ENCODE measurements at places on chromosomes 13 and 19.

DNA sequence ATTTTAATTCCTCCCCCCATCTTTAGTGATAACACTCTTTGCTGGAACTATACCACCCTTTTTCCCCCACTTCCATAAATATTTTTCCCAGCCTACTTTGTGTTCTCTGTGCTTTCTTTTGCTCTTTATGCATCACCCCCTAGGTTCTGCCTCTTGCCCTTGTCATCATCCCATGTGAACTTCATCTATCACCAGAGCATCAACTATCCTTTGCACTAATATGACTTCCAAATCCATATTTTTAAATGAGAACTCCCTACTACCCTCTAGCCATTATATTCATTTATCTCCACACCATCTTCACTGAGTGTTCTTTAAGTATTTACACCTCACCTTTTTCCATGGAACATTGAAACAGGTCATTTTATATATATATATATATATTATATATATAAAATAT is 452.7 kb downstream of the FOXO1 start:
- no peak for DNase-seq

DNA sequence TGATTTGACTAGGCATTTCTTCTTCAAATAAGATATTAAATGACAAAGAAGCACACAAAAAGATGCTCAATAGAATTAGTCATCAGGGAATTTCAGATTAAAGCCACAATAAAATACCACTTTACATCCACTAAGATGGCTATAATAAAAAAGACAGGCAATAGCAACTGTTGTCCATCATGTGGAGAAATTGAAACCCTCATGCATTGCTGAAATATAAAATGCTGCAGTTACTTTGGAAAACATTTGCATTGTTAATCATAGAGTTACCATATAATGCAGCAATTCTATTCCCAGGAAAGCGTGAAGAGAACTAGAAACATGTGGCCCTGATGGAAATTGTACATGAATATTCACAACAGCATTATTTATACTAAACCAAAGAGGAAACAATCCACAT is 605.5 kb upstream of the SLITRK1 start:
- DNase-seq: no peak

DNA sequence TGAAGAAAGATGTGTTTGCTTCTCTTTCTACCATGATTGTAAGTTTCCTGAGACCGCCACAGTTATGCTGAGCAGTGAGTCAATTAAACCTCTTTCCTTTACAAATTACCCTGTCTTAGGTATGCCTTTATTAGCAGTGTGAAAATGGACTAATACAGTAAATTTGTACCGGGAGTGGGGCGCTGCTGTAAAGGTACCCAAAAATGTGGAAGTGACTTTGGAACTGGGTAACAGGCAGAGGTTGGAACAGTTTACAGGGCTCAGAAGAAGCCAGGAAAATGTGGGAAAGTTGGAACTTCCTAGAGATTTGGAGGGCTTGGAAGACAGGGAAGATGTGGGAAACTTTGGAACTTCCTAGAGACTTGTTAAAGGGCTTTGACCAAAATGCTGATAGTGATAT is 9.2 kb upstream of the PDS5B start:
- no peak for DNase-seq

DNA sequence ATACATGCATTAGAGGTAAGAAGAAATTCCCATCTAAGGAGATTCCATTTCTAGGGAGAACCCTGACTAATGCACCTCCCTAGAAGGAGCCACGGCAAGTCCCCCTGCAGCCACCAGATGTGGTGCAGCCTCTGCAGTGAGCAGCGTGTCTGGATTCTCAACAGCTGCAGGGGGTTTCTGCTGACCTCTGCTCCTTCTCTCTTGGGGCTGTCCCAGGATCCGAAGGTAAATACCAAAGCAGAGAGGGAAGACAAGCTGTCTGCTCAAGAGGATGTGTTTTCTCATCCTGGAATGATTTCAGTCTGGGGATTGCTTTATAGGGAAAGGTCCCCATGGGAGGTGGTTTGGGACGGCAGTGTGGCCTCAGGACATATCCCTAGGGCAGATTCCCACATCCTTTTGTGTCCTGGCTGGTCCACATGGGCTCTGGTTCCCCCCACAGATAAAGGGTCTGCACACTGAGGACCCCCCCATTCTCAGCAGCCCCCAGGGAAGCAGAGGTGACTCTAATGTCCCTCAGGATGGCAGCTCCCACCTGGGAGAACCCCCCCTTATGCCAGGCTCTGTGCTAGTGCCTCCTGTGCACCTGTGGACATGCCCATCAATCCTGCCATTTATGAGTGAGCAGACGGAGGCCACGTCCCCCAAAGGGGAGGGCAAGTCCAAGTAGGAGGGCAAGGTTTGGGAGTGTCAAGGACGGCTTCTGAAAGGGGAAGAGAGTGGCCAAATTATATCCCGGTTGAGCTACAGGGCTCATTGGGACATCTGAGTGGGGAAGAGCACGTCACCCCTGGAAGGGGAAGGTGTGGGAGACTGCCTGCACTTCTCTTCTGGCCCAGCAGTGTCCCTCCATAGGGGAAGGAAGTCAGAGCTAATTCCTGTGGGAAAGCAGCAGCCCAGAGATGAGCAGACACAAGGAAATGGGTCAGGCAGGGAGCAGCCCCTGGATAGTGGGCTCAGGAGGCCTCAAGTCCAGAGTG is 10.2 kb upstream of the OR10H5 start:
- no peak for DNase-seq

DNA sequence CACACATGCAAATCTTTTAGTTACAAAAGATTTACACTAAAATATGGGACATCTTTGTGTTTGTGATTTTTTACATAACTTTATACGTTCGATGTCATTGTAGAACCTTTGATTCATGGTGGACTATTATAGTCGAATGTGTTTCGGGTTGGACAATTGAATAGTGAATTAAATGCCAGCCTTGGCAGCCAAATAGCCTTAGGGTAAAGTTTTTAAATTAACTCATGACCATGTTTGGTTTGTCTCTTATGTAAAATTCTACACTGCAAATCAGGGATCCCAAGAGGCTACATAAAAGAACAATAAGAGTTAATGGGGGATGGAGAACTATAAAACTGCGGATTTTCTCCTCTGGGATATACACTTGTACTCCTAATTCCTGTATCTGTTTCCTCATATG is 1735.6 kb upstream of the SPRY2 start:
- DNase-seq: no peak

DNA sequence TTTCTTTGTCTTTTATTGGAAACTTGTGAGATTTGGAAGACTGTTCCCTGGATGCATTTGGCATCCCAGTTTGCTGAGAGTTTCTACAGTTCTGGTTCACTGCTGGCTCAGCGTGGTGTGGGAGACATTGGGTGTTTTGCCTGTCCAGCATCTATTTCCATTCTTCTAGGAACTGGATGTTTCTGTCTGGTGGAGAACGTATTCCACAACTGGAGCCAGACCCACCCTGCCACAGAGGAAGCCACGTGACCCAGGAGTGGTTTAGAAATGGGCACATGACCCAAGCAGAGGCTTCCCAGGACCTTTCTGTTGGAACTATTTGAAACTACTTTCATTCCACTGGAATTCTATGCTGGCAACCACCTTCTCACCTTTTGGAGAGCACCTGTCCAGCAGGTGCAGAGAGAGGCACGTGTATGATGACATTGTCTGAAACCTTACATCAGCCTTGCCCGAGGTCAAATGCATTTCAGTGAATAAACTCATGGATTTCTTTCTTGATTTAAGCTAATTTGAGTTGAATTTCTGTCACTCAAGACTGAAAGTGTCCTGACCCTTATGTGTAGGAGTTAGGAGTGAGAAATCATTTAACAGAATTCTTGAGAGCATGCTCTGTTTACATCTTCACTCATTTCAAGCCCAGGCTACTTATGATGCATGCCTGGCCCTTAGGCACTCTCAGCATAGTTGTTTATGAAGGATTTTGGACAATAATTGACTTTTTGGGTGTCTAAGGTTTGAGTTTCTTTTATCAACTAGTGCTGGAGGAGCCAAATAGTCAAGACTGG is 121.8 kb downstream of the AKAP11 start:
- no peak for DNase-seq

DNA sequence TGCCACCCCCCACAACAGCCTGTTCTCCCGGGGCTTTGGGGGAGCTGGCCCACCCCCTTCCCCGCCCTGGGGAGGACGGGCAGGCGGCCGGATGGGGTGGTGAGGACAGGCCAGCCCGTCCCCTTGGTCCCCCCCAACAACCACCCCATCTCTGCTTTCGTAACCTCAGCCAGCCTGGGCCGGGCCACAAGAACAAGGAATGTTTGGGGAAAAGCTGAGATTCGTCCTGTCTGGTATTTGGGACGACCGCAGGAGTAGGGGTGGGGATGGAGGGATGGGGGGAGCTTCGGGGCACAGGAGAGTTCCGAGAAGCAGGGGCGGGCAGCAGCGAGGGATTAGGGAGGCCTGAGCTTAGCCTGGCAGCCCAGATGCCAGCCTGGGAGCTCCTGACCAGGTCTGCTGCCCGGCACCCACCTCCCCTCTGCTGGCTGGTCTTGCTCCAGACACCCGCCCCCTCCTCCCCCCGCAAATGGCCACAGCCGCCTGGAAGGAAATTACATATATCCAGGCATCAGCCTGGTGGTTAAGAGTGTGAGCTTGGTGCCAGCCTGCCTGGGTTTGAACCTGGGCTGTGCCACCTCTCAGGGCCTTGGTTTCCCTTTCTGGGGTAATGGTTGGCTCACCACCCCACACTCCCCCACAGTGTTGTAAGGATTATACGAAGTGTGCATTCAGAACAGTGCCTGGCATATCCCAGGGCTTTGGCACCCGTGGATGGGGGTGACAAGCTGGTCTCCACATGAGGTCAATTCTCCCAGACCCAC is at the start of gene PODNL1:
PODNL1 (minus strand) TSS at position 117 of the 764 bp plus-strand sequence. CDS start 236 bp downstream, outside the sequence.
- DNase-seq: no peak

GRCh38 chr13:28340272-28340793 is 154.6 kb downstream of the FLT1 start:
- no peak for DNase-seq

DNA sequence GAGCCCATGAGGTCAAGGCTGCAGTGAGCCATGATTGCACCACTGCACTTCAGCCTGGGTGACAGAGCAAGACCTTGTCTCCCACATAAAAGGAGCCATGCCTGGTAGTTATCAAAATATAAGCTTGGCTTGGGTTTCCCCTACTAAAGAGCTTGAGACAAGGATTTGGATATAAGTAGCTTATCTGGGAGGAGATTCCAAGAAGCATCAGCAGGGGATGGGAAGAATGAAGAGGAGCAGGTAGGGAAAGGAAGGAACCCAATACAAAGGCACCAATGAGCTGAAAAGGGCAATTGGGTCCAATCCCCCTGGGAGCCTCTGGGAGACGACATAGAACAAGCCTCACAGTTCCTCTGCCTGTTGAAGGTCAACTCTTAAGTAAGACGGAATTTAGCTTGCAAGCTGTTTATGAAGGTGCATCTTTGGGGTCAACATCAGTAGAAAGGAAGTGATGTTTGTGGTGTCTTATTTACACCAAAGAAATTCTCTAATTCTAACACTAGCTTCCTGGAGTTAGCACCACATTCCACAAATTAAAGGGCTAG is 7.4 kb upstream of the CLEC4G start:
- DNase-seq: no peak

DNA sequence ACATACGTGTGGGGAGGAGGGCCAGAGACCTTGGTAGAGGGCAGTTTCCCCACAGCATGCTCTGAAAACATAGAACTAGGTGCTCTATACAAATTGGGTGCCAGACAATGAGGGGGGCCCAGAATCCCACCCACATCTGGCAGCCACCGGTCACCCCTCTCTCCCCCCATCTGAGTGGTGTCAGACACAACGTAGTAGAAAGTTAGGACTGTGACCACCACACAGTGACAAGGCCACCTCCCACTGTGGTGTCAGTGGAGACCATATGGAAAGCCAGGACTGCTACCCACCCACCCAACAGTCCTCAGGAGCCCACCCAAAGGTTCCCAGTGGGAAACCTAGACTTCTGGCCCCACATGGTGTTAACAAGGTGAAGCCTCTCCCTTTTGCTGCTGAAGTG is 2.1 kb upstream of the ATP4B start:
- no peak for DNase-seq

- peak; percentile 98 for DNase-seq
These were observed 770 bp downstream of the SERTAD3 start for GRCh38 chr19:40443131-40443999.

GRCh38 chr13:110089815-110090214 is 217.1 kb downstream of the COL4A1 start:
- no peak for DNase-seq

GRCh38 chr19:48770266-48770665 is 14.9 kb downstream of the FGF21 start:
- no peak for DNase-seq

- DNase-seq: no peak
These were observed 360.0 kb downstream of the DCT start for GRCh38 chr13:94119360-94119936.

- no peak for DNase-seq
These were observed 193.9 kb upstream of the RNF113B start for GRCh38 chr13:98370806-98371515.

DNA sequence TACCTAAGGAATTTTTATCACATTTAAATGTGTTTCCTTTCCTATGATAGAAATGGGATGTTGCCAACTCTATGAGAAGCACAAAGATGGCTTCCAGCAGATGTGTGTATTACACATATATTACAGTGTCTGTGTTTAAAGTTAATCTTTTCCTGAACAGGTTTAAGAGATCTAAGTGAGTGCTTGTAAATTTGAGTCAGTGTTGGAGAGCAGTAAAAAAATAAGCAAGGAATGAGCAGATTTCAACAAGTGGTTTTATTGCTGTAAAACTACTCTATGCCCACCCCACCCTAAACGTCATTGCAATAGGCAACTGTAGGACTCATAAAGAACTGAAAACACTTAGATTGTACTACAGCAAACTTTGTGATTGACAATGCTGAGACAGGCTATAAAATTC is 248.7 kb downstream of the KLF5 start:
- DNase-seq: no peak

DNA sequence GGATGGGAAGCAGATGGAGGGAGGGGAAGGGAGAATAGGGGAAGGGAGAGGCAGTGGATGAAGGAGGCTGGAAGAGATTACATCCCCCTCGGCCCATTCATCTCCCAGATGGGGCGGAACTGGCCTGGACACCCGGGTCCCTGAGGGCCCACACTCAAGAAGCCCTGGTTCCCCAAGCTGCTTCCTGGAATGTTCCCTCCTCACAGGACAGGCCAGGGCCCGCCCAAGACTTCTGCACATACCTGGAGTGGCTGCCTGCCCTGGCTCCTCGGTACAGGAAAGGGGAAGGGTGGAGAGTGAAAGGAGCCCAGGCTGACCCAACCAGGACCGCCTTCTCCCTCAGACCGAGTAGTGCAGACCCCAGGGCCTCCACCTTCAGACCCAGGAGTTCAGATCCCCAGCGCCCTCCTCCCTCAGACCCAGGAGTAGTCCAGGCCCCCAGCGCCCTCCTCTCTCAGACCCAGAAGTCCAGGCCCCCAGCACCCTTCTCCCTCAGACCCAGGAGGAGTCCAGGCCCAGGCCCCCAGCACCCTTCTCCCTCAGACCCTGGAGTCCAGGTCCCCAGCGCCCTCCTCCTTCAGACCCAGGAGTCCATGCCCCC is 489 bp downstream of the NTF4 start:
- peak; percentile 28 for DNase-seq
